NB4 (cell line): ENCODE measurements at places on chromosomes 16 and 17.

- DNase-seq, result no peak
These were observed 1.1 kb upstream of the PIK3R6 start for GRCh38 chr17:8868529-8868951.

DNA sequence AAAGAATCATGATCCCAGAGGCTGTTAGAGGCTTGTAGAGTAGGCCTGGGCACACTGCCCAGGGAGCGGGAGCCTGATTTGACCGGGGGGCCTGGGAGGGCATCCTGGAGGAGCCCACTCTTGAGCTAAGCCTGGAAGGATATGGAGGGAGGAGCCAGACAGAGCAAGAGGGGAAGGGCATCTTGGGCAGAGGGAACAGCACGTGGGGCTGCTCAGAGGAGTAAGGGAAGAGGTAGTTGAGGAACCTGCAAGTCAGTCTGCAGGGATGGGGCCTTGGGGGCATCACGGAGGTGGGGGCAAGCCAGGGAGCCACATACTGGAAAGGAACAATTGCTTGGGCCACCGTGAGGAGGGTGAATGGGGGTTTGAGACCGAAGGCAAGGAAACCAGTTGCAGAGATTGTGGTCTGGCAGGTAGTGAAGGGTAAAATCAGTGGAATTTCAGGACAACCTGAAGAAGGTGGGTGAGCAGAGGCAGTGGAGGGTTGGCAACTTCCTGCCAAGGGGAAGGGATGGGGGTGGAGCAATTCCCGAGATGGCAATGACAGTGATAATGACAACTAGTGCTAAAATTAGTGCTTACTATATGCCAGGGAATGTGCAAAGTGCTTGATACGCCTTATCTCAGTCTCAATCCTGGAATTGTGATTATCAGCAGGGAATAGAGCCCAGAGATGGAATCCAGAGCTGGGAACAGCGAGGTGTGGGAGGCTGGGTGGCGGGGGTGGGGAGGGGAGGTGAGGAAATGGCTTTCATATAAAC lies 9.7 kb upstream of the RAI1 start:
- DNase-seq, result no peak

- no peak for DNase-seq
These were observed 220.6 kb downstream of the NTN1 start for GRCh38 chr17:9241774-9242496.

DNA sequence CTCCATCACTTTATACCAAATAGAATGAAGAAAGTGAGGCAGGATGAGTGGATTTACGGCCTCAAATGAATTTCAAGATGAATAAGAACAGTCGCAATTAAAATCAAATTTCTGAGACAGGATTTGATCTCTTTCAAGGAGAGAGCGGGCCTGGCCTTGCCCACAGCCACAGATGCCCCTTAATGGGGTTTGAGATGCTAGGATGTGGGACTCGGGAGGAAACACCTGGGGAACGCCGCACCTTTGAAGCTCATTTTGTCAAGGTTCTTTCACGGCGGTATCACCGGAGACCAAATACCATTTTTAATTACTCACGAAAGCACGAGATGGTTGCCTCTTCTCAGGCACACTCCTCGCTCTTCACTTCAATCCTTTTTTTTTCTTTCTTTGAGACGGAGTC lies 178.1 kb upstream of the SDK2 start:
- DNase-seq, result no peak

- no peak for DNase-seq
These were observed 137.2 kb downstream of the AHSP start for GRCh38 chr16:31664683-31665482.

- no peak for DNase-seq
These were observed 526 bp upstream of the RNASEK start for GRCh38 chr17:7011942-7012254.

DNA sequence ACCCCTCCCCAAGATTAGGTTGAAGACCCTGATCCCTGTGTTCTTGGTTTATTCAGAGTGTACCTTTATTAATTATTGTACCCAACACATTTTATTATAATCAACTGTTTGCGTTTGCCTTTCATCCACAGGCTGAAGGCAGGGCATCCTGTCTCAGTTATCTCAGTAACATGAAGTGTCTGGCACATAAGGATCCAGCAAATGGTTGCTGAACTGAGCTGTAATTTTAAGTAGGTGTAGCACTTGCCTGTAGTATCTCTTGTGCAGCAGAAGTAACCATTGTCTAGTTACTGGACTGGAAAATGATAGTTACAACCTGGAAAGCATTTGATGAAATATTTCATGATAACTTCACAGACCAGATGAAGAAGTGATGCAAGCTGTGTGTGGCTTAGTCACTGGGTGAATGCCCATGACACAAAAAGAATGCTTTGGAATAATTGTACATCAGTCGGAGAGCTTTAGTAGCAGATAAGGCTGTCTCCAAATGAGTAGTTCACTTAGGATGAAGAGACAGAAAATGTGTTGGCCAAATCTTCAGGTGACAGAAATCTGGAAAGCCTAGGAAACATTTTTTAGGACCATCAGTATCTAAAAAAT lies 56.6 kb downstream of the ESRP2 start:
- DNase-seq, result no peak

DNA sequence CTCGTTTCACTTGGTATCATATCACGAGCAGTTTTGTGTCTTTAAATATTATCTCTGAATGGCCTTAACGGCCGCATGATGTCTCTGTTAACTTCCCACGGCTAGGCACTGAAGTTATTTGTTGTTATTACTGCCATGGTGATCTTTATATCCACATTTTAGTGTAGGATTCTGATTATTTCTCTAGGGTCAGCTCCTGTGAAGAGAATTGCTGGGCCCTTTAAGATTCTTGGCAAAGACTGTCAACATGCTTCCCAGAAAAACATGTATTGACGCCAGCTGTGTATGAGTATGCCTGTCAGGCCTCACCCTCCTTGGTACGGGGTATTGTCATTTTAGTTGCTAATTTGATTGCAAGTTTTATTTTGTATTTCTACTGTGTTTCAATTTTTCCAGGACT lies 263.5 kb downstream of the SNX29 start:
- DNase-seq, result no peak

GRCh38 chr16:1916640-1916990 lies 1.6 kb downstream of the HS3ST6 start:
- no peak for DNase-seq

- no peak for DNase-seq
These were observed 60.5 kb downstream of the ACSM2B start for GRCh38 chr16:20515688-20516090.

GRCh38 chr17:82884341-82884969 lies 44.6 kb upstream of the ZNF750 start:
- DNase-seq, result peak; percentile 80

DNA sequence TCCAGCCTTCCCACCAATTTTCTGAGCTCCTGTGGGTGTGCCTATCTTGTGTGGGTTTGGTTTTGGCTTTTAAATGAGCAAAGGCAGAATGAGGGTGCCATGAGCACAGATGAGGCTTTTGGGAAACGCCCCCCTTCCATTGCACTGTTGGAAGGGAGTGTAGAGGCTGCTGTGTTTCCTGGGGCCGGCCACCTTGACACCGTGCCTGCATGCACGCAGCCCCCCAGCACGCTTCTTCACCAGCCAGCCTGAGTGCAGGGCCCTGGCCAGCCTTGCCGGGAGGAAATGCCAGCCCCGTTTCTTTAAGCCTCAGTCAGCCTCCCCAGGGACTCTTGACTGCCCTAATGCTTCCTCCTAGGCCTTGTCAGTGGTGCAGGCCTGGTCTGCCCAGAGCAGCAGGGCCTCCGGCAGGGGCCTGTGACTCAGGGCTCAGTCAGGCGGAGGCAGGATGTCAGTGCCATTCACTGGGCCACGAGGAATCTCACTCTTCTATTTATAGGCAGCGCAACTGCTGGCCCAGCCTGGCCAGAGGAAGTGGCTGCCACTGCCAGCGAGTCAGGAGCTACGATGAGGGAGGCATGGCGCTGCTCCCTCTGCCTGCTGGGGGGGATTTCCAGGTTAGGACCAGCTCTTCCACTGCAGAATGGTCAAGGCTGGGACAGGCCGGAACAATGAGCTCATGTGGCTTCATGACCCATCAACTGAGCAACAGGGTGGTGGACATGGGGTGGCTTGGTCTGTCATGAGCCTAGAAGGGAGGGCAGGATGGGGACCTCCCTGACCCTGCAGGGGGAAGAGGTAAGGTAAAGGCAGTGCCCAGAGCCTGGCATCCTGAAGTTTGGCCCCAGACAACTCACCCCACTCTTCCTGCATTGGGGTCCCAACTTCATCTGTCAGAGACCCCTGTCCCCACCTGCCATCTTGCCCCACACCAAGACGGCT lies 205.2 kb downstream of the RAB11FIP4 start:
- peak; percentile 100 for DNase-seq

DNA sequence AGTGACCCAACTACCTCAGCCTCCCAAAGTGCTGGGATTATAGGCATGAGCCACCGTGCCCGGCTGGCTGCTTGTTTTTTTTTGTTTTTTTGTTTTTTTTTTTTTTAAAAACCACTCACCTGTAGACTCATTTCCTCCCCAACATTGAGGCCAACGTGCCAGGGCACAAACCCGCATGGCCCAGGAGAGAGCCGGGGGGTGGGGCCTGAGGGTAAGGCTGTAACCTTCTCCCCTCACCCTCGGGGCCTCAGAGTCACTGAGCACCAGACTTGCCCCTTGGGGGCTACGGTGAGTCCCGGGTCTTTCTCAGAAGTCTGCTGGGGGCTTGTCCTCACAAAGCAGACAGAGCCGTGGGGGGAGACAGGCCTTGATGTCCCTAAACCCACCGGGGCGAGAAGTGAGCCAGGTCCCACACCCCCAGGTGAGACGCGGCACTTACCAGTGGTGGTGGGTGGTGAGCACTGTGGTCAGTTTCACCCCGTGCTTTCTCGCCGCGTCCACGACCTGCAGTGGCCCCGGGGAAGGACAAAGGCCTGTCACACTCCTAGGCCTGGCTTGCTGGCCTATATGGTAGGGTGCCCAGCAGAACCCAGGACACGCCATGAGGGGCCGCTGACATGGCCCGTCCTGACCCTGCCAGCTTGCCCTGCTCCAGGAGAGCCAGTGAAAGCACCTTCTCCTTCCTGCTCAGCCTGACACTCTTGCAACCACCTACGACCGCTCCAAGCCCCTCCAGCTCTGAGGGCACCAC lies 4.6 kb downstream of the HAGH start:
- no peak for DNase-seq

- no peak for DNase-seq
These were observed 281.1 kb downstream of the CEP112 start for GRCh38 chr17:65910836-65911235.

GRCh38 chr16:53855056-53855455 lies 151.1 kb downstream of the FTO start:
- DNase-seq, result no peak

DNA sequence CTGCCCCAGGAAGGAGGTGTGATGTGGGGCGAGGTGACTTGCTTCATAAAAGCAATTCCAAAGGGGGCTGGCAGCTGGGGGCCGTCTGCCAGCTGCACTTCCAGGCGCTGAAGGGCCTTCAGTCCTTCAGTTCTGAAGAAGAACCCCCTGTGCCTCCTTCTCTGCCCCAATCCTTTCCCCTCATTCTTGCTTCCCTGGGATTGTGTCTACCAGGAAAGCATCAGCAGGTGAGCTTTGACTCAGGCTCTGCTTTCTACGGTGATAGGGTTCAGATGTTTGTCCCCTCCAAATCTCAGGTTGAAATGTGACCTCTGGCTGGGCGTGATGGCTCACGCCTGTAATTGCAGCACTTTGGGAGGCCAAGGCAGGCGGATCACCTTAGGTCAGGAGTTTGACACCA lies 52.5 kb upstream of the NKD1 start:
- no peak for DNase-seq

DNA sequence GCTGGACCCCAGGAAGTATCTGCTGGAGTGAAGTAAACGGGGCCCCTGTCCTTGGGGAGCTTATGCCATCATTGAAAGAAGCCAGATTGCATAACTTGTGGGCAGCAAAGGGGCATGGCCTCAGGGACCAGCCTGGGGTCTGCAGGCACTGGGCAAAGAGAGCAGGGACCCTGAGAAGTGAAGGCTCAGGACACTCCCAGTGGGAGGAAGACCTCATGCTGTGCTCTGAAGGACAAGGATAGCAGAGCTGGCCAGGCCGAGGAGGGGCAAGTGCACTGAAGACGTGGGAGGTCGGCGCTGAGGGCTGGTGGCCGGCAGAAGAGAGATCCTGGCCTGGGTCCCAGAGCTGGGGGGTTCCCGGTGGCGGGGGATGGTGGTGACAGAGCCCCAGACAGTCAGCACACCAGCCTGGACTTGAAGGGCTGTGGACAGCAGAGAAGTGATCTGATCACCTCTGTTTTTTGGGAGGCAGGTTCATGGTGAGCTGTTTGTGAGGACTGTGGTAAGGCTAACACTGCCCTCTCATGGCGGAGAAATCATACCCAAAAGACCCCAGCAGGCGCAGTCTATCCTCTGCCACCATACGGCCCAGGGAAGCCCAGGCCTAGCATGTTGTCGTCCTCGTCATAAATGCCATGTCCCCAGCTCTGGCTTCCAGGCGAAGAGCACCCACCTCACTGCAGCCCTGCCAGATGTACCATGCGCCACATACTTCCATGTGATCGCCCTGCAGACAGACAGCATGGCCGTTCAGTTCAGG lies 7.1 kb upstream of the CNP start:
- peak; percentile 90 for DNase-seq

DNA sequence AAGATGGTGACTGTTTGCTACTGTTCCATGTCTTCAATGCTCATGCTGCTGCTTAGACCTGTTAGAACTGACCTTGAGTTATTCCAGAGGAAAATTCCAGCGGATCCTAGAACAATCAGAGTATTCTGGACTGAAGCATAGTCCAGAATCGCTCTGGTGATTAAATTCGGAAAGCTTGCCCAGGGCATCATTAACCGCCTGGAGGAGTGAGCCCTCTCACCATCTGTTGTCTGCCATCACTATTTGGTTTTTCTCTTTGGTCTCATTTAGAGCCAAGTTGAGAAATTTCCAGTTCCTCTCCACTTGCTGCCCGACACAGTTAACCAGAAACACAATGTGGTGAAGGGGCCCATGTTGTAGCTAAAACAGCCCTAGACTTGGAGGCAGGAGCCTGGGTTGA lies 104.1 kb downstream of the BMERB1 start:
- no peak for DNase-seq

- no peak for DNase-seq
These were observed 67.1 kb downstream of the MGAT5B start for GRCh38 chr17:76935331-76935730.

- no peak for DNase-seq
These were observed 109.4 kb downstream of the CDK5R1 start for GRCh38 chr17:32596206-32596605.

- no peak for DNase-seq
These were observed 4.1 kb downstream of the INPP5K start for GRCh38 chr17:1512351-1512750.

DNA sequence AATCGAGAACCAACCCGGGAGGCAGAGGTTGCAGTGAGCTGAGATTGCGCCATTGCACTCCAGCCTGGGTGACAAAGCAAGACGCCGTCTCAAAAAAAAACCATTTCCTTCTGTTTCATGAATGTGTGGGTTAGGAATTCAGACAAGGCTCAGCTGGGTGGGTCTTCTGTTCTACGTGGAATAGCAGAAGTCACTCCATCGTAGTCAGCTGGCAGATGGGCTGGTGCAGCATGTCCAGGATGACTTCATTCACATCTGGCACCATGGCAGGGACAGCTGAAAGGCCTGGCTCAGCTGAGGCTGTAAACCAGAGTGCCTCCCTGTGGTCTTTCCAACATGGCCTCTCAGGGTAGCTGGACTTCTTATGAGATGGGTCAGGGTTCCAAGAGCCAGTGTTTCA lies 89.0 kb downstream of the C17orf67 start:
- no peak for DNase-seq
